ENCODE measurements at places on chromosomes 7 and 10. TPM values are rescaled to one million over a fixed set of nuclear protein-coding genes. Genes with fewer than 3 reads are reported as not detected.

The RHOBTB1 gene
- 15.5 TPM for total RNA-seq

DNA sequence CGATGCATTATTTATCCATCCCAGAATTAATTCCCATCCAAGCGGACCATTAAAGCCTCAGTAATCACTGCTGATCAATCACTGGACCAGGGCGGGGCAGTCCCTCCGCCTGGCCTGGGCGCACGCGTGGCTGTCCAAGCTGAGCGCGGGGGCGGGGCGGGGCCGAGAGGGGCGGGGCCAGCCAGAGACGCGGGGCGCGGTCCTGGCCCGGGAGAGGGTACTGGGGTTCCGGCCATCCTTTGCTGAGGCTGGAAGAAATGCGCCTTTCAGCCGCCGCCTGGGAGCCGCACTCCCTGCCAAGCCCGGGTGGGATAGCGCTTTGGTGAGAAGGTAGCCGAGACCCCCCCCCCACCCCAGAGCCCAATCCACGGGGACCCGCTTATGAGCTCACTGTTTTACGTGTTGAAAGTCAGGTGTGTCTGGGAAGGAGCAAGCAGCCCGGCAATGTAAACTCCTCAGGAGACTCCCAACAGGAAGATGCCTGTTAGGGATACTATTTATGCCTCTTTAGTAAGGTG, at the start of gene ARHGAP22:
ARHGAP22 (minus strand) TSS at position 83 of the 518 bp plus-strand sequence. CDS start 277 bp downstream, outside the sequence.
- ATAC-seq, result peak; percentile 74

DNA sequence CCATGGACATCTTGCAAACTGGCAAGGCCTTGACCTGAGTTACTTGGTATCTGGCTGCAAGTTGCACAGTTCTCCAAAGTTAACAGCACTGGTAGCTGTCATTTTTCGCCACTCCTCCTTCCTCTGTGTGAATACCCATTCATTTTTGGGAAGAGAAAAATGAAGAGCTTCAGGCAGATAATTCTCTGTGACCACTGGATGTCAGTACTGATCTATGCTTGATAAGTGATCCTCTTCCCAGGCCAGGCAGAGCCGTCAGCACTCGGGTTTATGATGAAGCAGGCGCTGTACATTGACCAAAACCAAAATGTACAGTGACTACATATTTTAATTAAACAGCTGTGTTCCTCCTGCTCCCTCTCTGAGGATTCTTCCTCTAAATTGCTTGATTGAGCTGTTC, 55.9 kb upstream of the PDZD8 start:
- no peak for ATAC-seq

DNA sequence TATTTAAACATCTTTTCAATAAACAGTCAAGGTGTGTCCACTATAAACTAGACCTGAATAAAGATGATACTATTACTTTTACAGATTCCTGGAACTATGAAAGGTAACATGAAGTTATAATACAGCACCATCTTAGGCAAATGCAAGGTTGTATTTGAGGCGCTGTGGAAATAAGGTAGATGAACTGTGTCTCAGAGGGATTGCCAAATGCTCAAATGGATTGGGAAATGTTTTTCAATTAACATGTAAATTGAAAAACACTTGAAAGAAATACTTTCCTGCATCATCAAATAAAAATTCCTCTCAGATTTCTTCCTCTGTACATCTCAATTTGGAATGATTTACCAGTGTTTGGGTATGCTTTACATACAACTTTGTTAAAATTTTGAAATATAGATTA, 139.4 kb downstream of the DKK1 start:
- ATAC-seq, result no peak
